AG09309 (cell line): ENCODE measurements at places on chromosomes 13 and 19.

- DNase-seq, result peak; percentile 95
Measured at GRCh38 chr13:30340331-30341250, 33.2 kb upstream of the KATNAL1 start.

DNA sequence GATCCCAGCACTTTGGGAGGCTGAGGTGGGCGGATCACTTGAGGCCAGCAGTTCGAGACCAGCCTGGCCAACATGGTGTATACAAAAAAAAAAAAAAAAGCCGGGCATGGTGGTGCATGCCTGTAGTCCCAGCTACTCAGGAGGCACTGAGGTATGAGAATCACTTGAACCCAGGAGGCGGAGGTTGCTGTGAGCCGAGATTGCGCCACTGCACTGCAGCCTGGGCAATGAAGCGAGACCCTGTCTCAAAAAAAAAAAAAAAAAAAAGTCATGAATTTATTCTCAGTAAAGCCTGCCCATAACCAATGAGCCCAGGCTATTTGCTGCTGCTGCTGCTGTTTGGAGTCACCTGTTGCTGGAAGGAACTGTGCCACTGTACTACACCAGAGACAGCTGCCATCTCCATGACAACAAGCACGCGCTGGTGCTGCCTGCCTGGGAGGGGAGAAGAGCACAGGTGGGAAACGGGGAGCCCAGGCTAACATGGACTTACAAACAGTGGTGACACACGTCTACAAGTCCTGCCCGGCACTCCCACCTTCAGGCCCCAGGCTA is 11.3 kb downstream of the ZFR2 start:
- no peak for DNase-seq

- DNase-seq, result no peak
Measured at GRCh38 chr13:102779436-102780159, 6.0 kb upstream of the TEX30 start.

- DNase-seq, result no peak
Measured at GRCh38 chr19:41441321-41441945, 1.5 kb upstream of the ERICH4 start.

DNA sequence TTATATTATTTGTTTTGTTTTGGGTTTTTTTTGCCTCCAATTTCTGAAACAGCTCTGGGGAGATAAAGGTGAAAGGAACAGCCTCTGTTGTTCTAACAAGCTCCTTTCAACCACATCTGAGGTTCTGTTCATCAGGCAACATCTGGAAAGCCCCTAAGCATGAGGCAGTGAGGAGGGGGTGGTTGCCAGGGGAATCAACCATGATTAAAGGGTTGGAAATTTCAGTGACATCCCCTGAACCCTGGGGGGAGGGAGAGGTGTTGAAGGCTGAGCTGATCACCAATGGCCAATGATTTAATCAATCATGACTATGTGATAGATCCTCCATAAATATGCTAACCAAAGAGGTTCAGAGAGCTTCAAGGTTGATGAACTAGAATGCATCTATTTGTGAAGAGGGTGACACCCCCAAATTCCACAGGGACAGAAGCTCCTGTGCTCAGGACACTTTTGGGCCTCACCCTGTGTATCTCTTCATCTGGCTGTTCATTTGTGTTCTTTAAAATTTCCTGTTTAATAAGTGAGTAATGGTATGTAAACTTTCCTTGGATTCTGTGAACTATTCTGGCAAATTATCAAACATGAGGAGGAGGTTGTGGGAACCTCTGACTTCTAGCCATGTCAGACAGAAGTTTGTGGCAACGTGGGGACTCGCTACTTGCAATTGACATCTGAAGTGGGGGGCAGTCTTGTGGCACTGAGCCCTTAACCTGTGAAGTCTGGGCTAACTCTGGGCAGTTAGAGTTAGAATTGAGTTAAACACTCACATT is 221.3 kb downstream of the NHLRC3 start:
- DNase-seq, result no peak

- DNase-seq, result no peak
Measured at GRCh38 chr19:29705706-29706105, 9.4 kb downstream of the C19orf12 start.

DNA sequence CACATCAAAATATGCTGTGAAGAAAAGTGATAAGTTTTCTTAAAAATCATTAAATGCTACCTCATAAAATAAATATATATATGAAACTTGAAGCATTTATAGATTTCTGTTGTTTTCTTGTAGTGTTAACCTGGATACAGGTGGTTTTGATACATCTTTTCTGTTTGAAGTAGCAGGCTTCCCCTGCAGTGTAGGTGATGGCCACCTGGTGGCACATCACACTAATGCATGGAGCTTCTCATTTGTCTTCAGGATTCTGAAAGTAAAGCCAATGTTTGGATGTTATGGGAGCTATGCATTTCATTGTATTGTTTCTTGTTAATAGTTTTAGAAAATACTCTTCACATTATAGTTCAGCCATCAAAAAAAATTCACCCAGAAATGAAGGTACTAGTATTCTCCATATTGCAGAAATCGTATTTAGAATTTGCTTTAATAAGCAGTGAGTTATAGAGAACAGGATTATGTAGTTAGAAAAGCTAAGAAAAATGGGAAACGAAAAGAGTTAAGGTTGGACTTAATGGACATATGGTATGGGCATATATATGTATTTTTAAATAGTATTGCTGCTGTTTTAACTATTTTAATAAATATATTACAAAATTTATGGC is 18.7 kb downstream of the GPR180 start:
- DNase-seq, result no peak

DNA sequence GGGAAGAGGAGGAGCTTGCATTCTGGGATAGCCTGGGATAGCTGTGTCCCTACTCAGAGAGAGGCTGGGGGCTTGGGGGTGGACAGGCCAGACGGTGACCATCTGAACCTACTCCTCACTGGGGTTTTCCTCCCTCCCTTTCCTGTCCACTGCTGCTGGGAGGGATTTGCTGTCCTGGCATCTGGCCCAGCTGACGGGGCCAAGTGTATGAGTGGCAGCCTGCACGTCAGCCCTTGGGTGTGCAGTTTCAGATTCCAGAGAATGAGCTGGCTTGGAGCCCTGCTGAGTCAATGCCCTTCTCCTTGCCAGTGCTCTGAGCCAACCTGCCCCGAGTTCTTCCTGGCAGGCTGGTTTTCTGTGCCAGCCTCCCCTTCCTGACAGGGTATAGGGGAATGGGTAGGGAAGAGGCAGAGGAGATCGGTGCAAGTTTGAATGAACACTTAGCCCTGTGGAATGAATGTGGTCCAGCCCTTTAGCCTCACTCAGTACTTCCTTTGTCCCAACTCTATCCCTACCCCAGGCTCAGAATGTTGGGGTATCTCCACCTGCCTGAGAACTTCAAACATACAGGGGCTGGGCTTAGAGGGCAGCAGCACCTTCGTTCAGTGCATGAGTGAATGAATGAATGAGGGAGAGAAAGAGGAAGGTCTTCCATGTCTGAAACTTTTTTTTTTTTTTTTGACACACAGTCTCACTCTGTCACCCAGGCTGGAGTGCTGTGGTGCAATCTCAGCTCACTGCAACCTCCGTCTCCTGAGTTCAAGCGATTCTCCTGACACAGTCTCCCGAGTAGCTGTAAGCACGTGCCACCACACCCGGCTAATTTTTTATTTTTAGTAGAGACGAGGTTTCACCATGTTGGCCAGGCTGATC is 1.8 kb upstream of the ANGPTL4 start:
- DNase-seq, result peak; percentile 95

DNA sequence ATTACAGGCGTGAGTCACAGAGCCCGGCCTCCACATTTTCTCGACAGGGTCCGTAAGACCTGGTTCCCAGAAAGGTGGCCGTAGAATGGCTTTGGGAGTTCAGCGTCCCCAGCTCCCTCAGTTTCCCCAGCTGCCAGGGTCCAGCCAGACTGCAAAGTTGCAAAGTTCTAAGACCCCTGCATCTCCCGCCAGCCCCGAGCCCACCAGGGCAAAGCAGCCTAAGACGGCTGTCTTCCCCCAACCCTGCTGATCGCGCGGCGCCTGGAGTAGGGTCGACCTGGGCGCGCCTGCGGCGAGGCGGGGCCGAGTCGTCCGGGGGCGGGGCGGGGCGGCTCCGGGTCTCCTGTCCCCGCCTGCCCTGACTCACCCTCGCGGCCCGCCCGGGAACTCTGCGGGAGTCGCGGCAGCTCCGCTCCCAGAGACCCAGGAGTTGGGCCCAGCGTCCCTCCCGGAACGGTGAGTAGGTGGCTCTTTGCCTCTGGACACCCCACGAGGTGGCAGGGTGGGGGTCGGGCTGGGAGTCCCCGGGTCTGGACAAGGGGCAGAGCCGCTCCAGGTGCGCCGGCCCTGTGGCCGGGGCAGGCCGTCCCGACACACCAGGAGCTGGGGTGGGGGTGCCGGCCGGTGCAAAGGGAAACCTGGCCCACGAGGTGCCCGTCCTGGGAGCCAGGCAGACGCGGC is at the start of gene LRRC8E:
Gene LRRC8E (plus strand): TSS at position 366 of the 681 bp plus-strand sequence. CDS start 7,094 bp downstream, outside the sequence.
- no peak for DNase-seq

DNA sequence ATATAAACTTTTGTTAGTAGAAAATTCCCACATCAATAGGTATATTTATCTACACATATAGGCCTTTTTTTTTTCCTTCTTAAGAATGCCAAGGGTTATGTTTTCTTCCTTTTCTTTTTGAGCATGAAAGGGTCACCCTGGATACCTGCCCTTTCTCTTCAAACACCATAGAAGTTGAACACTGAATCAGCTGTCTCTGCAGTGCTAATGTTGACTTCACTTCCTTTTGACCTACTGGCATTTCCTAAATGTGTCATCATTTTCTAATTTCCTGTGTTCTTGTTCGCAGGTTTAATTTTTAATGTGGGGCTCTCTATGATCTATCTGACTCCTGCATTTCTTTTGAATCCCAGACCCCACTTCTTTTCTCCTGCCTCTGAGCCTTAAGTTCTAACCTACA is 532.0 kb downstream of the GPC6 start:
- no peak for DNase-seq

GRCh38 chr13:39422845-39423565 is 180.0 kb downstream of the LHFPL6 start:
- no peak for DNase-seq

GRCh38 chr13:114017028-114017630 is 43.3 kb upstream of the C13orf46 start:
- DNase-seq, result no peak

GRCh38 chr19:56980906-56981305 is 138.9 kb upstream of the USP29 start:
- no peak for DNase-seq

- no peak for DNase-seq
Measured at GRCh38 chr19:55683449-55684261, 8.6 kb downstream of the EPN1 start.

DNA sequence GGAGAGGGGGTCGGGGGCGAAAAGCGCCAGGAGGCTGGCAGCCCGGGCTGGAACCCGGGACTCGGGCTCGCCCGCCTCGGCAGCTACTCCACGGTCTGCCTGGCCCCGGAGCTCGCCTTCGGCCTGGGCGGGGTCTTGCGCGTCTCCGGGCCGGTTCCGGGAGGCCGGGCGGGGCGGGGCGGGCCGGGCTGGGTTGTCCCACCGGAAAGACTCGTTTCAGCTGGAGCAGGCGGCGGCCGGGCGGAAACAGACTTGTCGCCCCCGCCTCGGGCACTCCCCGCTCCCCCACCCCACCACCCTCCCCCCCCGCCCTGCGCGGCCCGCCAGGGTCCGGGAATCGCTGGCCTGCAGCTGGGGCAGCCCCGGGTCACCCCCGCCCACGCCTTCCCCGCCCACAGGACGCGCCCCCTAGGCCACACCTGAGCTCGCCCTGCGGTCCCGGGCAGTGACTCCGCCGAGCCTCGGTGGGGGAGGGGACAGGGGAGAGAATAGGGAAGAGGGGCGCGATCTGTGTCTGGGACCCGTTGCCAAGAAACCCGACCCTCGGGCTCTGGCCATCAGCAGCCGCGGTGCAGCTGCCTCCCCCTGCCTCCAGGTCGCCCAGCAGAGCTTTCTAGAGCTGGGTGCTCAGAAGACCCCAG is 109.4 kb downstream of the KCTD15 start:
- no peak for DNase-seq

GRCh38 chr13:64774915-64775314 is 2455.2 kb downstream of the PCDH9 start:
- no peak for DNase-seq

DNA sequence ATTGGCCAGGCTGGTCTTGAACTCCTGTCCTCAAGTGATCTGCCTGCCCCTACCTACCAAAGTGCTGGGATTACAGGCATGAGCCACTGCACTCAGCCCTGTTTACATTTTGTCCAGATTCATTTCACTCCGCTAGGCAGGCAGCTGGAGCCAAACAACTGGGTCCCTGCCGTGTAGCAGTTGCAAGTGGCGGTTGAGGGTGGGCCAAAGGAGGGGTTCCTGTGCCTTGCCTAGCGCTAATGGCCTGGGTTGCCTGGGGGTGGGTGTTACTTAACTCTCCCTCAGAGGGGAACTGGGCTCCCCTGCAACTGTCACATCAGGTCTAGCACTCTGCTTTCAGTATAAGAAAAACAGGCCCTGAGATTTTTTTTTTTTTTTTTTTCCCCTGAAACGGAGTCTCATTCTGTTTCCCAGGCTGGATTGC is 7.4 kb downstream of the ACP5 start:
- no peak for DNase-seq

GRCh38 chr19:46726971-46727501 is 10.1 kb upstream of the PRKD2 start:
- DNase-seq, result no peak

- no peak for DNase-seq
Measured at GRCh38 chr19:33749016-33749415, 47.7 kb upstream of the KCTD15 start.

DNA sequence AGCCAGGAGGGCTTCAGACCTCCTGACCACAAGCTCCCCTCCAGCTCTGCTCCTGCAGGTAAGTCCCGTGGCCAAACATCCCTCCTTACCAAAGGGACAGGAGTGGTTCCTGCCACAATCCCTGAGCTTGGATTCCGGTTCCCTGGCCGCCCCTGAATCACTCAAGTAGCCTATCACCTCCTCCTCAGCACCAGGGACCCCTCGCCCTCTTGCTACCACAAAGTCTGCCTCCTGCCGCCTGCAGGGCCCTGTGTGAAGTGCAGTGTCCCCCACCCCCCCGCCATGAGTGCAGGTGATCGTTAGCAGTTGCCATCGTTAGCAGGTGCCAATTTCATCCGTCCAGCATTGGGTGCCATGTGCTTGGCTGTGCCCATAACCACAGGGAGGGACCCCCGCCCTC is 40.8 kb upstream of the RANBP3 start:
- DNase-seq, result no peak

GRCh38 chr13:73190477-73190876 is 131.7 kb downstream of the KLF5 start:
- no peak for DNase-seq

GRCh38 chr19:42577016-42577415 is 17.7 kb downstream of the CEACAM8 start:
- no peak for DNase-seq

DNA sequence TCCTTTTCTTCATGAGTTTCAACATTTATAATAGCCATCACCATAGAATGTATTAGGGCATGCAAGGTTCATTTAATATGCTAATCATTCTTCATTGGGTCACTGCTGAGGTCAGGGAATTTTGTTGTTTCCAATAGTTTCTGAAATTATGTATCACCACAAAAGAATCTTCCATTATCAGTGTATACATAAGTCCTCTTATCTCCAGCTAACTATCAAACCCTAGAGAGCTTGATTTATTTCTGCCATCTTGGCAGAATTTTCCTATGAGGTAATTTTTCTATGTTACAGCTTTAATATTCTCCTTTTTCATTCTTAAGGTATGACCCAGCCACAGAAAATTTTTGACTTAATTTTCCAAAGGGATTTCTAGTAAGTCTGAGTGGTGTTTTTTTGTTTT is 415.0 kb upstream of the SLITRK1 start:
- DNase-seq, result no peak

GRCh38 chr13:77874406-77874805 is 44.2 kb downstream of the EDNRB start:
- DNase-seq, result no peak
